ENCODE measurements at places on chromosomes 3 and 15.

DNA sequence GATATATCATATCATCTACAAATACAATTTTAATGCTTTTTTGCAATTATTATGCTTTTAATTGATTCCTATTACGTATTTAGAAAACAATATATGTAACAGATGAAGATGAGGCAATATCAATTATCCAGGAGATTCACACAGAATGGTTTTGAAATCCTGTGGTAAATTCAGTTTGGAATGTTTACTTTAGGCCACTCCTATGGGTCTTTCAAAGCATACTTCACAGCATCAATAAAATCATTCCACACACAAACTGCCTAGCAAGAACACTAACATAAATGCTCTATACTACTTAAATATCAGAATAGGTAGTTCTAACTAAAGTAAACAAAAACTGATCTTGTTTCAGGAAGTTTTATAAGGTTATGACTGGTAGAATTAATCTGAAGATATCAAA is 90.5 kb downstream of the FAM227B start:
- no peak for DNase-seq

DNA sequence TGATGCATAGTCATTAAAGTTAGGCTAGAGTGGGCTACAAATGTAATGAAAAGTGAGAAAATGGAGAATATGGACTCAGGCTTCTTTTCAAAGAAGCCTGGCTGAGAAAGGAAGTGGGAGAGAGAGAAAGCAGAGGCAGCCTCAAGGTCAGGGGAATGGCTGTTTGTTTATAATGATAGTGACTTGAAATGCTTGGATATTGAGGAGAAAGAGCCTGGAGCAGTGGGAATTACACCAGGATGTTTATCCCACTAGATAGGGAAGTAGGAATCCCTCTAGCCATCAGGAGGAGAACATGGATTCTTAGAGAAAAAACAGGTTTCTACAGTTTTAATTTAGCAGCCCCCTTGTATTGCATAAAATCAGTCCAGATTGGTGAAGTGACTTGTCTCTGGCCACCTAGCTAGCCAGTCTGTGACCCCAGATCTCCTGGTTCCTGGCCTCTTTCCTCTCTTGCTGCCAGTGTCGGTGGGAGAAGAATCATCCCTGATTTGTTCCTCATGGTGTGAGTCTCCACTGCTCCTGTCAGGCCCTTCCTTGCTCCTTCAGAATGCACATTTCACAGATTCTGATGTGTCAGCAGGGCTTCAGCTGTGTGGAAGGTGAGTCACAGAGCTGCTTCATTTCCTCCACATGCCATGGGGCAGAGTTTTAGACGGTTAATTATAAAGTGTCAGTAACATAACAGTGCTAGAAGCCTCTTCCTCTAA is 32.9 kb downstream of the SEMA6D start:
- no peak for DNase-seq

DNA sequence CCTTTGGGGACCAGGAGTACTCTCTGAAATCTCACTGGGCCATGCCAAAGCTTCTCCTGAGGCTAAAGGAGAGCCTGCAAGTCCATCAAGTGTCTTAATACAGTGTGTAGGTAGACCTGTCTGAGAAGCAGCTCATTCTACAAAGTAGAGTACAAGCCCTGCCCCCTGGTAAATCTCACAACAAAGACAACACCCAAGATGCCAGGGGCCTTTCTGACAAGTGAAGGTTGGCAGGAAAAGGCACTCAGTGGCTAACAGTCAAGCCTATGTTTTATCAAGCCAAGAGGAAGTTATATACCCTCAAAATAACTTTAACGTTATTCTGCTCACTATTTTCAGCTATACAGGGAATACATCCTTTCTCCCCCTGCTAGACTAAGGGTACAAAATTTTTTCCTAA is 58.3 kb downstream of the NMNAT3 start:
- no peak for DNase-seq

- DNase-seq: no peak
Measured at GRCh38 chr3:59052803-59053411, 3.1 kb upstream of the CFAP20DC start.

GRCh38 chr3:76582098-76582497 is 457.8 kb upstream of the ROBO2 start:
- no peak for DNase-seq
